ENCODE measurements at places on chromosomes 3 and 15.

GRCh38 chr3:128310286-128311058 is 156.2 kb downstream of the DNAJB8 start:
- DNase-seq: no peak

GRCh38 chr15:51736751-51737521 is 519 bp downstream of the LYSMD2 start:
- DNase-seq: no peak

DNA sequence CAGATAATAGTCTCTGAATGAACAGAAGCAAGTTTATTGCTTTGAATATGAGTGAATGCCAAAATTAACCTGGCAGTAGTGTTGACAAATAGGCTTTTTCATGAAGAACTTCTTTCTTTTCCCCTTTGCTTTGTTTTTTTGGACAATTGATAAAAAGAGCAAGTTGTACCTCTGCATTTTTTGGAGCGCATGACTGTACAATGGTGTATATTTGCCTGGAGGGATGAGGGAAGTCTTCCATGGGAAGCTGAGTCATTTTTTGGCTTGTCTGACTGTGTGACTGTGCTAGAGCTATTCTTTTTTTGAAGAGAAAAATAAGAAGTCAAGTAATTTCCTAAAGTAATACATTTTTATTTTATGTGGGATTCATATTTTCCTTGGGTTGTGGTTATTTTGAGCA is 186.9 kb downstream of the KLHL25 start:
- no peak for DNase-seq

DNA sequence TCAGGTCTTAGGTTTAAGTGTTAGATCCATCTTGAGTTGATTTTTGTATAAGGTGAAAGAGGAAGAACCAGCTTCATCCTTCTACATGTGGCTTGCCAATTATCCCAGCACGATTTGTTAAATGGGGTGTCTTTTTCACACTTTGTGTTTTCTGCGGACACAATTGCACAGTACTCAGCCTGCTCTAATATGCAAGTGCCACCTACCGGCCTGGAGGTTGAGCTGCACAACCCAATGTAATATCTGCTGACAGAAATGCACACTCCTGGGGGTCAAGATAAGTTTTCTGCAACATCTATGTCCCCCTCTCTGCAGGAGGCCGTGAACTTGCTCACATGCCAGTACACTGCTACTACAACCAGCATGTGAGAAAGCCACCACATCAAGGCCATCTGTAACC is 791.9 kb upstream of the ROBO1 start:
- DNase-seq: no peak

DNA sequence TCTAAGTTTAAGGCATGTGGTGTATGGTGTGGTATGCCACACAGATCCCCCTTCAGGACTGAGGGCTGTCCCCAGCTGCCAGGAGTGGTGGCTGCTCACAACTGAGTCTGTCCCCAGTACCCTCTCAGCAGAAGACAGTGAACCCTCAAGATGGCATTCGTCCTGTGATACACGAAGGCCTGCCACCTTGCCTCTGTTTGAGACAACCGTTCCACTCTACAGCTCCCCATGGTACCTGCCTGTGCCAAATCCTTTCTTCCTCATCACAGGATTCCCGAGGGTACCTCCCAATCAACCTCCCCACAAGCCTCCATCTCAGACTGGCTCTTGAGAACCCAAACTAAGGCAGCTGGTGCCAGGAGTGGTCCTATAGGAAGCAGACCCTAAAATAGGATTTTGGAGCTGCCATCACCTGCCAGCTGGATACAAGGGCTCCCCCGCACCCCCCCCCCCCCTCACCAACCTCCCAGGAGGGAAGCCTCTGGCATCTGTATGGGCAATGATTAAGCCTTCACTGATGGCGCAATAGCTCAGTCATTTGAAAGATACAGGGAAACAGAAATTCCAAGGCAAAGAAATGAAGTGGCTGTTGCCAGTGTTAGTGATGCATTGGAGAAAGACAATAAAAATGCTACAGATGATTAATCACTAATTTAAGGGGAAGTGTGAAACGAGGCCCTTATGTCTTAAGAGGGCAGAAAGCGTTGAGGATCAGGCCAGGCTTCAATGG is 230.0 kb upstream of the LYSMD4 start:
- no peak for DNase-seq

GRCh38 chr3:177426878-177427495 is 229.7 kb upstream of the TBL1XR1 start:
- DNase-seq: no peak

DNA sequence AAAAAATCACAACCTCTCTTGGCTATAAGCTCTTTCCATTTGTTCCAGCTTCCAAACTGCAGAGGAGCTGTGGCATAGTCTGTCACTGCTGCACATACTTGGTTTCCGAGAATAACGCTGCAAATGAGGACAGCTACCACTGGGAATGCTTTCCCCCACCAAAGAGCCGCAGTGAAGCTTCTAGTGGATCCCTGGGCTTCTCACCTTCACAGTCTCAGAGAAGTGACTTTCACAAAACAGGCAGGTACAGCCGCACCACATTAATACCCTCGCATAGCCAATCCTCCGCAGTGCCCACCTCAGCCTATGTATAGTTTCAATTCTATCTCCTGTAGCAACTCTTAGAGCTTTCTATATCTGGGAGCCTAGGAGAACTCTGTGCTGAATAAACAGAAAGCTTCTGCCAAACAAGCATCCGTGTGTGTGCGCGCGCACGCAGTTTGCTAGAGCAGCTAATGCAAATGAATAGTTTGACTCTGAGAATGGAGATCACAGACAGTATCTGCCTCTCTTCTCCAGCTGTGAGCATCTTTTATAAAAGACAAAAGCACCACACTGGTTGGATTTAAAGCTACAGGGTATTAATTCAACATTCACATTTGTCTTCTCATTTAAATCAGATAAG is 81.9 kb upstream of the PLXND1 start:
- peak; percentile 42 for DNase-seq

DNA sequence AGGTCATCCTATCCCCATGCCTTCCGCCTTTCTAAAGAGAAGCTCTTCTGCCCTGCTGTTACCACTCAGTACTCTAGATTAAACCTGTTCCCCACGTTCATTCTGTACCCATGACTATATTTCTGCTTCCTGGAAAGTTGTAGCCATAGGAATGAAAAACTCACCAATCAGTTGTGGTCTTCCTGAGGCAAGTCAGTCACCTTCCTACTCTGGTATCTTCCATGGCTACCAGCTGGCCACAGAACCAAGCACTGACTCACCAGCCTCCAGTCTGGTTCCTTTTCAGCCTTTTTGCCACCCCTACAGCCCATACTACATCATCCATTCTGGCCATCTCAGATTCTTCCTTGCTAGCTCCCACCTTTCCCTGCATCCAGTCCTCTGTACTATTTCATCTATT is 46.4 kb downstream of the TMEM44 start:
- no peak for DNase-seq

DNA sequence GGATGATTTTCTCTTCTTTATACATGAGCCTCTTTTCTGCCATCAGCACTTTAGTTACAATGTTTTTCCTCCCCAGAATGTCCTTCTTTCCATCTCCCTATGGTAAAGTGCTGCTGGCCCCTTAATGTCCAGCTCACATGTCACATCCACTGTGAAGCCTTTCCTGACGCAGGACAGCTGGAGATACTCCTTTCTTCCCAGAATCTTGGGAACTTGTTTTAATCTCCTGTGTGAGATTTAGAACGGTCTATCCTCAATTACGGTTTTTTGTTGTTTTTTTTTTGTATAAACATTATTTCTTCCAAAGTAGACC is 147.7 kb upstream of the TSC22D2 start:
- no peak for DNase-seq

DNA sequence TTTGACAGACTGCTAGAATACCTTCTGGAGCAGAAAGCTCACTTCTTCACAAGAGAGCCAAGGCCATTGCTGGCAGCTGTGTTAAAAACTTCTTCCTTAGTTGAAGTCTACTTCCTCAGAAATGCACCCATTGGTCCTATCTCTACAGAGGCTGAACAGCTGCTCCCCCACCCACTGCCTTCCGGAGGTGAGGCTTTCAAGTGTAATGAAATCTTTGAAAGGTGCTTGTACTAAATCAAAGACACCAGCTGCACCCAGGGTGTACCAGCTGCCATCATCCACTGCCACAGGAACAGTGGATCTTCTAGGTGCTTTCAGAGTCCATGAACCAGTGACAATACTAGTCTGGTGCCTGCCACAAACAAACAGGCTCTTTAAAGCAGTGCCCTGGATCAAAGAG is 26.4 kb upstream of the HERC1 start:
- no peak for DNase-seq

GRCh38 chr3:59374091-59374817 is 324.4 kb upstream of the CFAP20DC start:
- no peak for DNase-seq

DNA sequence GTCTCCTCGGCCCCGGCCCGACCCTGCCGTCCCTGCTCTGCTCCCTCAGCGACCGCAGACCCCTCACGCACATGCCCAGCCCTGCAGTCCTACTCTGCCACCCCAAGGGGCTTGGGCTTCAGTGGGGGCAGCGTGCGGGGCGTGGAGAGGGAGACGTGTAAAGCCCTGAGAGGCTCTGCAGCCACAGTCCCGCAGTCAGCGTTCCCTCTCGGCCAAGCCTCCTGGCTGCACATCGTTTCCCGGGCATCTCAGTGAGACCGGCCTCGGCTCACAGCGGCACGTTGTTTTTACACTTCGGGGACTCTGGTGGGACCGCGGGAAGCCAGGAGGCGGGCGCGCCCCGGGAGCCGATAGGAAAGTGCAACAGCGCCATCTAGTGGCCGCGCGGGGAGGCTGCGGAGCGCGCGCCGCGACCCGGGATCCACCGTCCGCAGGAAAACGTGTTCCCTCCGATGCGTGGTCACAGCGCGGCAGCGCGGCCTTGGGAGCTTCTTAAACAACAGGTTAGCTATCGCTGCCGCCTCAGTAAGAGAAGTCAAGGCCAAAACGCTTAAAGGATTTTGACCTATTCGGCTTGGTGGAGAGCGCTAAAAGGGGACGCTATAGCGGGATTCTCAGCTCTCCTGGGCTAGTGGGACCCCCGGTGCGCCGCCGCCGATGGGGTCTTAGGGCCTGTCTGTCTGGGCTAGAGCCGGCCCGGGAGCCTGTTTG is 226.8 kb upstream of the IGF1R start:
- no peak for DNase-seq

- peak; percentile 30 for DNase-seq
Observed at GRCh38 chr15:83248151-83249029, 36.1 kb downstream of the BNC1 start.

GRCh38 chr3:43632269-43632733 is 10.5 kb upstream of the ANO10 start:
- DNase-seq: no peak

GRCh38 chr15:72421484-72421883 is 23.4 kb downstream of the TMEM202 start:
- no peak for DNase-seq

- DNase-seq: no peak
Observed at GRCh38 chr3:89052386-89052785, 55.0 kb upstream of the EPHA3 start.

GRCh38 chr3:124770336-124771082 is 40.3 kb downstream of the UMPS start:
- no peak for DNase-seq

All from iPS DF 19.7 (cell line).